ENCODE measurements at places on chromosomes 13 and 19. TPM values are rescaled to one million over a fixed set of nuclear protein-coding genes. Genes with fewer than 3 reads are reported as not detected.
A peak's percentile ranks its signal among the peaks of the same experiment; 100 is the strongest.

DNA sequence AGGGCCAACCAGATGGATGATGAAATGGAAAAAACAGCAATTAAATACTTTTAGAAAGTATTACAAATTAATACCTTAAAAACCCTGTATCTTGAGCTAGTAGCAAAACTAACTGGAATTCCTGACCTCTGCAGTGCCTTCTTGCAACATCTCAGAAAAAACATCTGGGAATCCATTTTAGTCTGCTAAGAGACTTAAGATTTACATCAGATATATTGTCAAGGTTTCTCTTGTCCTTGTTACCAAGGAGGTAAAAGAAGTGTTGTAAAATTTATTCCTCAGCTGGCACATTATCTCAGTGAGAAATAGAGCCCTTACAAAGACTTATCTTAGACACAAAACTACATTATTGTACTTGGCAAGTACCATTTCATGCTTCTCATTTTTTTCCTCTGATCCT is 18.5 kb downstream of the KCNRG start:
- no peak overlapping the region for H3K4me3 ChIP-seq
- no peaks in the 10 kb centered on the region for H3K27me3 ChIP-seq
- no peak overlapping the region for H3K27ac ChIP-seq

DNA sequence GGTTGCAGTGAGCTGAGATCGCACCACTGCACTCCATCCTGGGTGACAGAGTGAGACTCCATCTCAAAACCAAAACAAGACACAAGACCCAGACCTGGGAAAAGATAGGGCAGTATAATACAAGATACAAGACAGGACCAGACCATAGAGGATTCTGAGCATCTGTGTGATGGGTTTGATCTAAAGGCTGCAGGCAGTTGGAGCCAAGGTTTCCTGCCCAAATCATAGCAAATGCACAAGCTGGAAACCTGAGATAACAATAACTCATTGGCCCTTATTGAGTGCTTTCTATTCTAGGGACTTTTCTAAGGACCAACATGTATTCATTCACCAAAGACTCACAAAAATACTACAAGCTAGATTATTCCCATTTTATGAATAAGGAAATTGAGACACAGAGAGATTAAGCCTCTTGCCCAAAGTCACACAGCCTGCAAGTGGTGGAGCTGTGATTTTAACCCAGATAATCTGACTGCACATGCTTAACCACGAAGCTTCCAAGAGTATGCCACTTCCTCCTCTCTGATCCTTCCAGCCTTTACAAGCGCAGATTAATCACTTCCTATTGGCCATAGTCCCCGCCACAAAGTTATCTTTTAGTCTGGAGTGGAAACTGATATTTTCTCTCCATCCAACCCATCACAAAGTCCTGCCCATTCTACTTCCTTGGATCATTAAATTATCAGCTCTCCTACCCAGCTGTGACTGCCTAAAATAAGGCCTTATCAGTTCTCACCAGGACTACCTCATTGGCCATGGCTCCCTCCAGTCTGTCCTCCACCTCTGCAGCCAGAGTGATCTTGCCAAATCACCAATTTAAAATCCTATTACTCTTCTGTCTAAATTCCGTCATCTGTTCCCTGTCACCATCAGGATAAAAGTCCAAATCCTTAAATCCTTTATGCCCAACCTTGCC is 147.2 kb downstream of the FLT1 start:
- no peak overlapping the region for H3K4me3 ChIP-seq
- H3K27ac ChIP-seq, result no peak overlapping the region
- H3K27me3 ChIP-seq, result peaks cover 12% of the 10 kb centered on the region
- H3K4me1 ChIP-seq, result peaks cover 13% of the 10 kb centered on the region
- no peaks in the 10 kb centered on the region for H3K36me3 ChIP-seq

TMC4 gene
- total RNA-seq, result 1.3 TPM

DNA sequence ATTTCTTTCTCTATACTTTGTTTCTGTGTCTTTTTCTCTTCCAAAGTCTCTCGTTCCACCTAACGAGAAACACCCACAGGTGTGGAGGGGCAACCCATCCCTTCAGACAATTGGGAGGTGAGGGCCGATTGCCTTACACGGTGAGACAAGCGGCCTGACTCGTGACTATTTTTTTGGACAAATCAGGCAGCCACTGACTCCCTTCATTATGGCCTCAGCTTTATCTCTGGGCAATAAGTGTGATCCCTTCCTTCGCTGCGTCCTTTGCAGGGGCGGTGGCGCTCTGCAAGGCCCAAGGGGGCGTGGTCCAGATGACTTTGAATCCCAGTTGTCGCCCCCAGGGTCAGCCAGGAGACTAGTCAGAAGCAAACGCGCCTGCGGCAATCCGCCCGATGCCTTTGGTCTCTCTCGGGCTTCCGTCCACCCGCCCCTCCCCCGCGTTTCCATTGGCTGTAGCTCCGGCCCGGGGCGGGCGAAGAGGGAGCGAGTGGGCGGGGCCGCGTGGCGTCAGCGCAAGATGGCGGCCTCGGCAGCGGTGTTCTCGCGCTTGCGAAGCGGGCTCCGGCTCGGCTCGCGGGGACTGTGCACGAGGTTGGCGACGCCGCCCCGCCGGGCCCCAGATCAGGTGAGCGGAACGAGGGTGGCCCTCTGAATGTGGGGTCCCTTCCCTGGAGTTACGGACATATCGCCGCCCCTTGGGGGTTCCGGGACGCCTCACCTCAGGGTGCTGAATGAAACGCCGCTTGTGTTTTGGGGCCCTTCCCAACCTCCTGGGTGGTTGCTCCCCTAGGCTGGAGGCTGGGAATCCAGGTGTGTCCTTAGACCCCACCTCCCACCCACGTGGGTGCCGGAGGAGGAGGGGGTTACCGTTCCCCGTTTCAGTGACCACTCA is at the start of gene TIMM50:
TSS of gene TIMM50 (plus strand) at position 502 of the 892 bp plus-strand sequence. CDS start at position 518, 16 bp downstream.
- peaks cover 10% of the 10 kb centered on the region for H3K36me3 ChIP-seq
- peak; percentile 98 for DNase-seq
- no peaks in the 10 kb centered on the region for H3K27me3 ChIP-seq
- peak within 1 kb of the TSS; percentile 93 for H3K27ac ChIP-seq

DNA sequence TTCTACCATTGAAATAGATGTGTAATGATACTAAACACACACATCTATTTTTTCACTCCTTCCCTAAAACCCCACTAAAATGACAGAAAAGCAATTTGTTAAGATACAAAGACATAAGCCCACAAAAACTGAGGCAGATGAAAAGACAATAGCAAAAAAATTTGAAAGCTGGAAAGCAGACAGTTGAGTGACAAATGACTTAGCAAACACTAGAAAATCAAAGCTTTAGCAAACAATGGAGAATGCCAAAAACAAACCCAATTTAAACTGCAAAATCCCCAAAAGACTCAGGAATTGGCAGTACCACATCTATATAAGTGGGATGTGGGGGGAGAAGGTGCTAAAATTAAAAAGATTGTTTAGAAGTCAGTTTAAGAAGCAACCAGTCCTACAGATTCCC is 9.5 kb downstream of the TSC22D1 start:
- no peak for DNase-seq
- H3K4me3 ChIP-seq, result no peak overlapping the region
- no peak overlapping the region for H3K27ac ChIP-seq
- H3K36me3 ChIP-seq, result peaks cover 2% of the 10 kb centered on the region
- H3K4me1 ChIP-seq, result peaks cover 1% of the 10 kb centered on the region

GRCh38 chr19:58274771-58275201 is 4.0 kb upstream of the ZNF8 start:
- no peak overlapping the region for H3K27ac ChIP-seq
- H3K27me3 ChIP-seq, result no peaks in the 10 kb centered on the region
- peaks cover 59% of the 10 kb centered on the region for H3K36me3 ChIP-seq
- no peak for DNase-seq
- H3K4me1 ChIP-seq, result peaks cover 7% of the 10 kb centered on the region

NUP58 gene
- total RNA-seq, result 94.3 TPM

PGLYRP1 gene
- not detected for total RNA-seq

GRCh38 chr19:3975144-3975543 is 4.2 kb upstream of the DAPK3 start:
- no peaks in the 10 kb centered on the region for H3K27me3 ChIP-seq
- no peak overlapping the region for H3K27ac ChIP-seq
- peaks cover 35% of the 10 kb centered on the region for H3K36me3 ChIP-seq
- no peak for DNase-seq

DNA sequence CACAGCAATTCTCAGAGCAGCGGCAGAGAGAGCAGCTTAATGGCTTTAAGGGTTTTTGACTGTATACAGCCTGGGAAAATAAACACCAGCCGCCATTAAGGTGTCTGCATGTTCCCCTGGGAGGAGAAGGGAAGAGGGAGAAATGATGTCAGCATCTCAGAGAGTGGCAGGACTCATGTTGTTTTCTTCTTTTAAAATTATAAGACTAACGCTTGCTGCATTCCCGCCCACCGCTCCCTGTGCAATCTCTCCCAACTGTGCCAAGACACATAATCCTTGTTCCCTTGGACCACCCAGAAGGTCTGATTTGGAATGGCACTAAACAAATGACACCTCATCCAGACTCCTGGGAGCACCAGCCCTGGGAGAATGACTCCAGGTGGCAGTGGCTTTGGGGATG is 27.7 kb upstream of the FAM216B start:
- H3K36me3 ChIP-seq, result no peaks in the 10 kb centered on the region
- no peak overlapping the region for H3K27ac ChIP-seq
- H3K4me1 ChIP-seq, result no peaks in the 10 kb centered on the region
- H3K27me3 ChIP-seq, result peaks cover 24% of the 10 kb centered on the region

DNA sequence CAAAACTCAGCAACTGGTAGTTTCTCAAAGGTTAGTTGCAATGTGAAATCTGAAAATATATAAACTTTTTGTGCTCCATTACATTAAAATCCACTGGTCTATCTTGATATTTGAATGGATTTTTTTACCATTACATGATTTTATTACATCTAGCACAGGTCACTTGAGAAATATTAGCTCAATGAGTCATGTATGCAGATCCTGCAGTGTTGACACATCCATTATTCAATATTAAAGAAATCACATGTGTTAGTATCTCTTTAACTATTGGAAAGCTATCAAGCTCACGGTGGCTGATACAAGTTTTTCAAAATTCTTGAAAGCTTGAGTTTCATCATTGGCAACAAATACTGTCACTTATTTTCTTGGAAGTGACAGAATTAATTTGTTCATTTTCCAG is 373.9 kb upstream of the TSHZ3 start:
- DNase-seq, result no peak
- H3K27me3 ChIP-seq, result no peaks in the 10 kb centered on the region
- H3K4me3 ChIP-seq, result no peak overlapping the region
- no peaks in the 10 kb centered on the region for H3K36me3 ChIP-seq
- no peaks in the 10 kb centered on the region for H3K4me1 ChIP-seq

GRCh38 chr19:5651361-5651760 is 28.5 kb downstream of the SAFB start:
- no peaks in the 10 kb centered on the region for H3K4me1 ChIP-seq
- no peaks in the 10 kb centered on the region for H3K27me3 ChIP-seq
- peaks cover 67% of the 10 kb centered on the region for H3K36me3 ChIP-seq
- no peak overlapping the region for H3K4me3 ChIP-seq
- no peak for DNase-seq

GRCh38 chr13:73622381-73622780 is 511.8 kb downstream of the KLF12 start:
- peaks cover 10% of the 10 kb centered on the region for H3K27me3 ChIP-seq
- peaks cover 33% of the 10 kb centered on the region for H3K4me1 ChIP-seq
- H3K36me3 ChIP-seq, result peaks cover 3% of the 10 kb centered on the region
- no peak for DNase-seq
- H3K27ac ChIP-seq, result no peak overlapping the region

- H3K27me3 ChIP-seq, result peaks cover 16% of the 10 kb centered on the region
- peaks cover 6% of the 10 kb centered on the region for H3K4me1 ChIP-seq
- no peak overlapping the region for H3K4me3 ChIP-seq
- DNase-seq, result no peak
Observed at GRCh38 chr13:112974671-112975070, 5.7 kb downstream of the MCF2L start.

DNA sequence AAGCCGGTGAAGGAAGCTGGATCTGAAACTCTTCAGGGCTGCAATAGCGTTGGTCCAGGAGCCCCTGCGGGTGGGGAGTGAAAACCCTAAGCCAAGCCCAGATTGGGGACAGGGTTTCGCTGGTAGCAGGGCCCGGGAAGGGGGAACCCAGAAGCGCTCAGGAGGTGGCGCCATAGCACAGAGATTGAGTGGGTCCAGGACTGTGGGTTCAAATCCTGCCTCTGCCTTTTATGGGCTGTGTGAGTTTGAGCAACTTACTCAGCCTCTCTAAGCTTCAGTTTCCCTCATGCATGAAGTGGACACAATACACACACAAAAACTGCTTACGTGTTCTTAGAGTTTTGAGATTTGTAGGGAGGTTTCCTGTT is 8.3 kb upstream of the SYCN start:
- no peak overlapping the region for H3K4me3 ChIP-seq
- peak; percentile 75 for DNase-seq
- no peaks in the 10 kb centered on the region for H3K4me1 ChIP-seq
- no peak overlapping the region for H3K27ac ChIP-seq
- H3K27me3 ChIP-seq, result peaks cover 7% of the 10 kb centered on the region
- H3K36me3 ChIP-seq, result no peaks in the 10 kb centered on the region

DNA sequence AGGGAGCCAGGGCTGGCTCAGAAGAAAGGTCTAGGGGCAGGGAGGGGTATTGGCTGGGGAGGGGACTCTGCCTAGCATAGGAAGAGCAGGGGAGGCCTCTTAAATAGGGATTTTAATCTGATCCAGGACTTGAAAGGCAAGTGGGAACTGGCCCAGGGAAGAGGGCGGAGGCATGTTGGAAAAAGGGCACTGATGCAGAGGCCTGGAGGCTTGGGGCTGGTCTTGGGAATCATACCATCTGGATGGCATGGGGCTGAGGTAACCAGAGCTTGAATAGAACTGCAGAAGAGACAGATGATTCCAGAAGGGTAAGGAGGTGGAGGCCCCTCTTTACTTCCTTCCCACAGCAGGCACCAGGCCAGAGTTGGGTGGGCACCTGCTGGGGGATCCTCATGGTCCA is 29.1 kb downstream of the CERS4 start:
- no peaks in the 10 kb centered on the region for H3K27me3 ChIP-seq
- peaks cover 29% of the 10 kb centered on the region for H3K36me3 ChIP-seq
- H3K4me1 ChIP-seq, result peaks cover 18% of the 10 kb centered on the region
- no peak overlapping the region for H3K4me3 ChIP-seq

DNA sequence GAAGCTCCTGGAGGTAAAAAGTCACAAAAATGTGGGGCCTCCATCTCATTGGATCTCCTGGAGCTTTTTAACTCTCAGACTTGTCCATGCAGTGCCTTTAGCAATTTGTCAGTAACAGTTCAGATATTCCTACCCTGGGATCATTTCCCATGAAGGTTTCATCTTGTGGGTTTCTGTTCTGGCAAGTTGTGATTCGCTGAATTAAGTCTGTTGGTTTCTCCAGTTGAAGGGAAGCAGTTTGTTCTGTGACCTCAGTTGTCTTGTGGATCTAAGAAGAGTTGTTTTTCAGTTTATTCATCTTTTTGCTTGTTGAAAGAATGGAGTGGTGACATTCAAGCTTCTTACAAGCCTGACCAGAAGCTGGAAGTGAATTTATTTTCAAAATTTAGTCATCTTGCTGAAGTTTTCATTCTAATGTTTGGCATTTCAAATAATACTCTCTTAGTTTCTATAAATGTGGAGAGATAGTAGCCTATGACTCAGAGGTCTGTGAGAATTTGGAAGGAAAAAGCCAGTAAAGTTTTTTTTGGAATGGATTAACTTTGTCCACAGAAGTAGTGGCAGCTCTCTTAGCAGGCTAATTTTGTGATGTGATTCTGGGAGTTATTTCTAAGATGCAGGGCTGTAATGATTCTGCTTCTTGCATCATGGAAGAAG is 120.1 kb upstream of the CSNK1A1L start:
- no peaks in the 10 kb centered on the region for H3K27me3 ChIP-seq
- no peak overlapping the region for H3K4me3 ChIP-seq
- no peaks in the 10 kb centered on the region for H3K4me1 ChIP-seq
- no peaks in the 10 kb centered on the region for H3K36me3 ChIP-seq

GRCh38 chr13:32594157-32594738 is 8.0 kb downstream of the PDS5B start:
- no peak overlapping the region for H3K27ac ChIP-seq
- DNase-seq, result no peak
- H3K4me3 ChIP-seq, result no peak overlapping the region
- peaks cover 19% of the 10 kb centered on the region for H3K36me3 ChIP-seq
- H3K27me3 ChIP-seq, result no peaks in the 10 kb centered on the region
- peaks cover 22% of the 10 kb centered on the region for H3K4me1 ChIP-seq

Measured in activated CD8-positive, alpha-beta memory T cell treated with anti-CD3 and anti-CD28 coated beads, Interleukin-2, amount 10 ng/mL, durations not matched to agents 7 days and 5 days (primary cell).